ENCODE measurements at places on chromosomes 5 and 9. TPM values are rescaled to one million over a fixed set of nuclear protein-coding genes. Genes with fewer than 3 reads are reported as not detected.

Gene RLN1
- total RNA-seq = not detected

Gene DMRT2
- total RNA-seq = not detected

Gene NCS1
- total RNA-seq = 33.2 TPM

Gene PLCXD3
- 0.53 TPM for total RNA-seq

Gene TMC1
- 0.93 TPM for total RNA-seq

Gene FOXD4L6
- not detected for total RNA-seq

Gene IFNB1
- total RNA-seq = not detected

Gene NUP214
- 10.3 TPM for total RNA-seq

Gene SMIM33
- not detected for total RNA-seq

Gene PDCD1LG2
- 13.0 TPM for total RNA-seq

Gene SPATA31E1
- not detected for total RNA-seq

Gene GDA
- total RNA-seq = under 0.01 TPM

Gene SLIT3
- total RNA-seq = 42.5 TPM

Gene PIGO
- total RNA-seq = 11.8 TPM

Gene ABCA1
- 43.2 TPM for total RNA-seq

Gene HTR4
- 5.7 TPM for total RNA-seq

Gene COL27A1
- 2.8 TPM for total RNA-seq

Gene C8G
- total RNA-seq = 0.13 TPM

Gene ADCY2
- total RNA-seq = under 0.01 TPM

Gene GRIN1
- 0.06 TPM for total RNA-seq

Gene CBY3
- not detected for total RNA-seq

Gene LRRC70
- 1.3 TPM for total RNA-seq

Gene WDR36
- total RNA-seq = 59.1 TPM

Gene NIPAL4
- total RNA-seq = not detected

Gene LCNL1
- total RNA-seq = 1.6 TPM

Gene RGS7BP
- 1.7 TPM for total RNA-seq

Gene TMEM232
- total RNA-seq = 5.9 TPM

Gene RASGEF1C
- not detected for total RNA-seq

Gene LCN2
- not detected for total RNA-seq

Gene PRUNE2
- total RNA-seq = 65.3 TPM

Gene C5orf58
- not detected for total RNA-seq

Gene MARCHF11
- not detected for total RNA-seq
